ENCODE measurements at places on chromosomes 2 and 18. TPM values are rescaled to one million over a fixed set of nuclear protein-coding genes. Genes with fewer than 3 reads are reported as not detected.
A peak's percentile ranks its signal among the peaks of the same experiment; 100 is the strongest.

DNA sequence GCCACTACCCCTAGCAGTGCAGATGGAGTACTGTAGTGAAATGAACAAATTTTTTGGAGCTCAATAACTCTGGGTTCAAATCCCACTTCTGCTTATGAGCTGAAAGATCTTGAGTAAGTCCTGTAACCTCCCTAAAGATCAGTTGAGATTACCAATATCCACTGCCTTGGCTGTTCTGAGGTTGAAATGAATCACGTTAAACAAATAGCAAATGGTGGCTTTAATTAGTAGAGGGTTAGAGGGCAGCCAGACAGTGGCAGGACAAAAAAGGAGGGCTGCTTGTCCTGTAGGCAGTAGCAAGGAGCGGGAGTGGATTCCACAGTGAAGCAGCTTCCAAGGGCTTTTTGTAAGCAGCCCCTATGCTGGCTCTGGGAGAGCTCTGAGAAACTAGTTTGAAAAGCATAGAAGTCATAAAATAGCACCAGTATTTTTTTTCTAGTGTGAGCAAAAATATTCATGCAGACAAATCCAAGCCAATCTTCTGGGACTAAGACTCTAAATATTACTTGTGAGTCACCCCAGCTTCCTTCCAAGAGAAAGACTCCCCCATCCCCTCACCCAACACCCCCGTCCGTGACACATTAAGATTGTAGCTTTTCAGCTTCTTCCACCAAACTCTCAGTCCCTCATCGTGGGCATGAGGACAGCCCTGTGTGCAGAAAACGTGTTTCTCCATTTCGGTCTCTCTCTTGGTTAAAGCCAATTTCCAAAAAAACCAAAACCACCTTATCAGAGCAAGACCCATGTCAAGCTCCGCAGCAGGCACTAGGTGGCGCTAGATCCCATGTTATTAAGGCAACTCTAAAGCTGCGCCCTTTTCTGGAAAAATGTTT is 123.5 kb upstream of the LGALSL start:
- peak overlapping the region; percentile 35 for H3K27ac ChIP-seq
- no peaks in the 10 kb centered on the region for H3K27me3 ChIP-seq
- no peaks in the 10 kb centered on the region for H3K36me3 ChIP-seq
- H3K4me1 ChIP-seq = no peaks in the 10 kb centered on the region
- peak; percentile 87 for DNase-seq

DNA sequence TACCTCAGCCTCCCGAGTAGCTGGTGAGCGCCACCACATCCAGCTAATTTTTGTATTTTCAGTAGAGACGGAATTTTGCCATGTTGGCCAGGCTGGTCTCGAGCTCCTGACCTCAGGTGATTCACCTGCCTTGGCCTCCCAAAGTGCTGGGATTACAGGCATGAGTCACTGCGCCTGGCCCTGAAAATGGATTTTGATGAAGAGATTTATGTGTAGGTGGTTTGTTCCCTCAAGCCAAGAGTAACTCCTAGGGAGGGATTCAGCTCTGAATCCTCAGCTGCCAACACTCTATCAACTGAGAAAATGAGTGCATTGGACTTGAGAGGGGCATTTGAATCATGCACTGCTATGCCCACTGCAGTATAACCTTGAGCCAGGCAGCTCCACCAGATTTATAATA is 17.5 kb upstream of the LIPG start:
- DNase-seq = no peak
- H3K4me3 ChIP-seq = no peak overlapping the region
- H3K27me3 ChIP-seq = no peaks in the 10 kb centered on the region
- H3K36me3 ChIP-seq = no peaks in the 10 kb centered on the region
- H3K27ac ChIP-seq = no peak overlapping the region

GRCh38 chr2:10343658-10344057 is 41.0 kb downstream of the HPCAL1 start:
- no peaks in the 10 kb centered on the region for H3K36me3 ChIP-seq
- peaks cover 21% of the 10 kb centered on the region for H3K4me1 ChIP-seq
- no peak overlapping the region for H3K27ac ChIP-seq
- H3K4me3 ChIP-seq = no peak overlapping the region

DNA sequence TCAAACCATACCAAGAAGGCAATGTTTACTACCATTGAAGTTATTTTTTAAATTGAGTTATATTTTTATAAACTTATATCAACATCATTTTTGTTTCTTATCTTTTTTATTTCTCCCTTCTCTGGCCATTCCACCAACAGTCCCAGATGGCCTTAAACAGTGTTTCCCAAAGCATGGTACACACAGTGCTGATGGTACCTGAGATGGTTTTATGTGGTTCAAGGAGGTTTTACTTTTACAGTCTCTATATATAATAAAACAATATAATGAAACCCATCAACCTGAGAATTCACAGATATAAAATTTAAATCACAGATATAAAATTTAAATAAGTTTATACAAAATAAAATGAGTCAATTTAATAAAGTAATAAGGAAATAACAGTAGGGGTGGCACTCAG is 65.1 kb upstream of the MSTN start:
- H3K4me3 ChIP-seq = no peak overlapping the region
- no peak for DNase-seq
- H3K36me3 ChIP-seq = no peaks in the 10 kb centered on the region

GRCh38 chr2:12044857-12045256 is 298.4 kb downstream of the LPIN1 start:
- H3K4me3 ChIP-seq = no peak overlapping the region
- no peaks in the 10 kb centered on the region for H3K27me3 ChIP-seq
- H3K36me3 ChIP-seq = no peaks in the 10 kb centered on the region
- no peak for DNase-seq

DNA sequence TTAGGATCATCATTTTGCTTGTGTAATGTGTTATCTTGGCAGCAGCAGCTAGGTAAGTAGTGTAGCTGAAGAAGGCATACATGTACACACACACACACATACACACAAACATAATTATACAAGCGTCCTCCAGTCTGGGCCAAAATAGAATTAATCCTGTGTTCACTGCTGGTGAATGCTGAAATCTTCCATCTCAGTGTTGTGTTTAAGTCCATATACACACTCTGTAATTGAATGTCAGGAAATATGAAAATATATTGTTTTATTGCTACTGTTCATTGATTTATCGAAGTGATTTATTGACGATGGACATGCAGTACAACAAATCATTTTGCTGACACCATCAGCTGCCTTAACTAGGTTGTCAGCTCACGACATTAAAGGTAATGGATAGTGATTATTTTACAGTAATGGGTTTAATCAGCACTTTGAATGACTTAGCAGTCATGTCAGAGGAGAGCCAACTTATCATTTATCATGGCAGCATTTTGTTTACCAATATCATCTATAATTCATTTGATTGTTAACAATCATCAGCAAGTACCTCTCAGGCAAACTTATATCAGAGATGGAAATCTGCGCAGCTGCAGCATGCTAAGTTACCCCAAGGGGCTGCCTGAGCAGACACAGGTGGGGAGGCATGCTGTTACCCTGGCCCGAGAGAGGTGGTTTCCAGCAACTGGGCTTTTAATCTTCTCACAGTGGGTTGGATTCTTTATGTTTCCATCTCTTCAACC is 83.7 kb upstream of the FSHR start:
- DNase-seq = no peak
- no peaks in the 10 kb centered on the region for H3K4me1 ChIP-seq
- H3K27ac ChIP-seq = no peak overlapping the region

- no peaks in the 10 kb centered on the region for H3K36me3 ChIP-seq
- H3K27ac ChIP-seq = no peak overlapping the region
- H3K4me1 ChIP-seq = no peaks in the 10 kb centered on the region
- no peaks in the 10 kb centered on the region for H3K27me3 ChIP-seq
These were observed 149.0 kb downstream of the IKZF2 start for GRCh38 chr2:213002383-213002782.

- H3K4me1 ChIP-seq = no peaks in the 10 kb centered on the region
- H3K27ac ChIP-seq = no peak overlapping the region
- DNase-seq = peak; percentile 66
- no peaks in the 10 kb centered on the region for H3K36me3 ChIP-seq
These were observed 49.7 kb upstream of the ODC1 start for GRCh38 chr2:10497797-10498251.

The WNT6 gene
- total RNA-seq = not detected

- H3K4me3 ChIP-seq = no peak overlapping the region
- peaks cover 11% of the 10 kb centered on the region for H3K4me1 ChIP-seq
- no peak overlapping the region for H3K27ac ChIP-seq
- DNase-seq = no peak
These were observed 23.3 kb downstream of the MTHFD2 start for GRCh38 chr2:74221604-74222299.

The ABCB11 gene
- total RNA-seq = 0.12 TPM

DNA sequence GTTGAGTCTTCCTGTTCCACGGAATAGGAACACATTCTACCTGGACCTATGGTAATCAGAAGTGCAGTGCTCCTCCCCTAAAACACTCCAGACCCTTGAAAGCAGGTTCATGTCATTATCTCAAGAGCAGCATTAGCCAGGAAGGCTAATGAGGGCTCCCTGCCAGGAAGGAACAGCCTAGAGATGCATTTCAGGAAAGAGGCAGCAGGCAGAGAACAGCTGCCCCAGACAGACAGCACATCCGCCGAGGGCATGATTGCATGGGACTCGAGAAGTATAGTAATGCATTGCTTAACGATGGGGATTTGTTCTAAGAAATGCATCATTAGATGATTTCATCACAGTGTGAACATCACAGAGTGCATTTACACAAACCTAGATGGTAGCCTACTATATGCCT is 171.5 kb downstream of the ALK start:
- no peaks in the 10 kb centered on the region for H3K36me3 ChIP-seq
- no peak for DNase-seq
- no peak overlapping the region for H3K27ac ChIP-seq
- H3K4me3 ChIP-seq = no peak overlapping the region
- no peaks in the 10 kb centered on the region for H3K27me3 ChIP-seq
- H3K4me1 ChIP-seq = no peaks in the 10 kb centered on the region

DNA sequence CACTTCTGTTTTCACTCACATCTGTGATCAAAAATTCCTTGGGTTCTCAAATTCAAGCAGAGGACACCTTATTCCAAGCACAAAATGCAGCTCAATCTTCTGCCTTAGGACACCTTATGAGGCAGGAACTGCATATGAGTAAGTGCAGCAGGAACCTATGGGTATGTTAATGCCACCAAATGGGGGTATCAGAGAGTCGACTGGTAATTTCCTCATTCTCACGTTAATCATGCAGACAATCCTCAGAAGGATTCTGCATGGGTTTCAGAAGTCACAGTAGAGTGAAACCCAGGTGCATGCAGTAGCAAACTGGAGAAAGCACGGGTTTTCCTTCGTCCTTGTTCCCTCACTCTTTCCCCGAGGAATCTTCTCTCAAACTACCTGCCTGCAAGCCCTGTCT is 452.8 kb downstream of the CBLN2 start:
- no peak for DNase-seq
- no peak overlapping the region for H3K27ac ChIP-seq
- H3K36me3 ChIP-seq = no peaks in the 10 kb centered on the region
- no peaks in the 10 kb centered on the region for H3K27me3 ChIP-seq
- no peak overlapping the region for H3K4me3 ChIP-seq

GRCh38 chr2:170607171-170607570 is 108.0 kb upstream of the SP5 start:
- no peak for DNase-seq
- no peak overlapping the region for H3K27ac ChIP-seq
- no peak overlapping the region for H3K4me3 ChIP-seq

DNA sequence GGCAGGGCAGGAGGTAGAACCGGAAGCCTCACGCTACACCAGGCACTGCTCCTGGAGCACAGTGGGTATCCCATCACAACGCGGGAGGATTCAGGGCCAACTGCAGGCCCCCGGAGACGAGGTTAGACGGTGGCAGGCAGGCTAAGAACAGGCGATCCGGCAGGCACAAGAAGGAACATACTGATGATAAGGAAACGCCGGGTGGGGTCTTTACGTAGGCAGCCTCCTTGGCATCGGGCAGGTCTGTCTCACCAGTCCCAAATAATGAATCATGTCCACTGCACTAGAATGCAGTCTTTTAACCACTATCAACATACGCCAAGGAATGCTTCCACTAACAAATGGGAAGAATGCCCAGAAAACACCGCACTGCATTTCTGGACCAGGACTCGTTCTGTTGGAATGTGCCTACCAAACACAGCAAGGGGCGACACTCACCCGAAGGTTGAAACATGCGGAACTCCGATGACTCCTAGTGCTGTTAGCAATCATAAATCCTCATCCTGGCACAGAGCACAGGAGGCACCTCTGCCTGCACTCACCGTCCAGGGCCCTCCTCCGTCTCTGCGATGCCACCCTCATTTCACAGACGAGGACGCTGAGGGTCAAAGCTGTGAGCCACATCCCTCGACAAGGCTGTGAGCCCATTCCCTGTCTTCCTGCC is 35.2 kb downstream of the ZNF516 start:
- no peak overlapping the region for H3K4me3 ChIP-seq
- H3K4me1 ChIP-seq = peaks cover 3% of the 10 kb centered on the region
- H3K27me3 ChIP-seq = no peaks in the 10 kb centered on the region
- peak overlapping the region; percentile 70 for H3K27ac ChIP-seq
- H3K36me3 ChIP-seq = no peaks in the 10 kb centered on the region

The LYG1 gene
- total RNA-seq = not detected

The MAP3K19 gene
- total RNA-seq = not detected

GRCh38 chr2:39156107-39156506 is 35.3 kb upstream of the SOS1 start:
- DNase-seq = no peak
- no peaks in the 10 kb centered on the region for H3K4me1 ChIP-seq
- no peaks in the 10 kb centered on the region for H3K27me3 ChIP-seq

DNA sequence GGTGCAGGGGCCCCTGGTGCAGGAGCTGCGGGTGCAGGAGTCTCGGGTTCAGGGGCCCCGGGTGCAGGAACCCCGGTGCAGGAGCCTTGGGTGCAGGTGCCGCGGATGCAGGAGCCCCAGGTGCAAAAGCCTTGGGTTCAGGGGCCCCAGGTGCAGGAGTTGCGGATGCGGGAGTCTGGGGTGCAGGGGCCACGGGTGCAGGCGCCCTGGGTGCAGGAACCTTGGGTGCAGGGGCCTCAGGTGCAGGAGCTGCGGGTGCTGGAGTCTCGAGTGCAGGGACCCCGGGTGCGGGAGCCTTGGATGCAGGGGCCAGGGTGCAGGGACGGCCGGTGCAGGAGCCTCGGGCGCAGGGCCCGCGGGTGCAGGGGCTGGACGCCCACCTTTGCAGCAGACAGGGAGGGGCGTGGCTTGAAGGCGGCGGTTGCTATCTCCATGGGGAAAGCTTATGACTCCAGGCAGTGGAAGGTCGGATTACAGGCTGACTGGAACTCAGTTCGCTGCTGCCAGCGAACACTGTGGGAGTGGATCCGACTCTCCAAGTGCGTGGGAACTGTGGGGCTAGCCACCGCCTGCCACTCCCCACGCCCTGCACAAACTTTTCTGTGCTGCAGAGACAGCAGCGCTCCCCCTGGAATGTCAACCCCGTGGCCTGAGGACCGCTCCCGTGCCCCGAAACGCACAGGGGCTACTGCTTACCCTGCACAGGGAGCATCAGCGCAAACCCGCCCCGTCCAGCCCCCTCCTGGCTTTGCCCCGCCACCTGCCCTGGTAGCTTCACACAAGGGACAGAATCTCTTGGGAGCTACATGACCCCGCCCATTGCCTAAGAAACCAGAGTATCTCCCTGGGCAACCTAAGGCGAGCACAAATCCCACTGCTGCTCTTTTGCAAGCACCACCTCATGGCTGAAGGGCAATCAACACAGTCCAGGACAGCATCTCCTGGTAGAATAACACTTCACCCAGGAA is 40.3 kb downstream of the COPS9 start:
- no peaks in the 10 kb centered on the region for H3K36me3 ChIP-seq
- H3K27me3 ChIP-seq = no peaks in the 10 kb centered on the region
- H3K4me3 ChIP-seq = no peak overlapping the region
